ENCODE measurements at places on chromosomes 2 and 18.
A peak's percentile ranks its signal among the peaks of the same experiment; 100 is the strongest.

DNA sequence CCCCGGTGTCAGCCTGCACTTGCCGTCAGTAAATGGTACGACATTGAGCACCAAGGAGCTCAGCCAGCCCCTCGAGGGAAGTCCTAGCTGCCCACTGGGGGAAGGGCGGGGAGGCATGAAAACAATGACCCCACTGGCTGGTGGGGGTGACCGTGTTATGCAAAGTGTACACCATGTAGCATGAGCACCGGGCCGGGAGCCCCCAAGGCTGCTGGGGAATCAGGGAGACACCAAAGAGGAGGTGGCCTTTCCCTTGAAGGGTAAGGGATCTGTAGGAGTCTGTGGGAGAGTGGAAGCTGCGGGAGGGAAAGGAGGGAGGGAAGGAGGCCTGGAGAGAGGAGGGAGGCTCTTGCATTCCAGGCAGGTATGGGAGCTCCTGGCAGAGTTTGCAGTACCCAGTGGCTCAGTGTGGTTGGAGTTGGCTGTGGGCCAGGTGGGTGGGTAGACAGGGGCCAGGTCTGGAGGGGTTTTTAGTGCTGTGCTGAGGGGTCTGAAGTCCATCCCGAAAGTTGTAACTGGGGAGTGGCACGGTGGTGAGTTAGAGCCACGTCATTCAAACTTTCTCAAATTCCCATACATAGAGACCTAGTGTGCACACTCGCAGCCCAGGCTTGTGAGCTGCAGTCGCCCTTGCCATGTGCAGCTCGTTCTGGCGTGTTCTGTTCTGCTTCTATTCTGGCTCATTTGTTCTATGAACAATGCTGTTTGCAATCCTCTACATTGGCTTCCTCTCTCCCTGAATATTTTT is 22.4 kb downstream of the RRM2 start:
- DNase-seq = peak; percentile 34

DNA sequence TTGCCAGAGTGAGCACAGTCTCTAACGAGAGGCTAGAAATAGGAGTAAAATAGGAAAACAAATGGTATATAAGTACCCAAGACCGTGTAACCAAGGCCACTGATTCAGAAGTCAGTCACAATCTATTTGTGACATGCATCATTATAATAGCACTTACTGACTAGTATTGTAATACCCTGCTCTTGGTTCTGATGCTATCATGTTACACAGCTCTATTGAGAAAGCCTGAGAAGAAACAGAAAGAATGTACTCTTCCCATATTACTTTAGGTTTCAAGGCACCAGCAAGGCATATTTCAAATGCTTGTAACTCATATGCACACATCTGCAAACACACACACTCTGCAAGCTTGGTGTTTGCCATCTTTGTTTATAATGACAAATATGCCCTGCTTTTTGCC is 746.4 kb downstream of the SLC4A3 start:
- no peak for DNase-seq

GRCh38 chr18:35770376-35771014 is 189.0 kb downstream of the GALNT1 start:
- no peak for DNase-seq

- DNase-seq = no peak
These were observed 49.3 kb downstream of the ACAA2 start for GRCh38 chr18:49764032-49764431.

- DNase-seq = no peak
These were observed 114.5 kb downstream of the AGAP1 start for GRCh38 chr2:235608200-235608887.

DNA sequence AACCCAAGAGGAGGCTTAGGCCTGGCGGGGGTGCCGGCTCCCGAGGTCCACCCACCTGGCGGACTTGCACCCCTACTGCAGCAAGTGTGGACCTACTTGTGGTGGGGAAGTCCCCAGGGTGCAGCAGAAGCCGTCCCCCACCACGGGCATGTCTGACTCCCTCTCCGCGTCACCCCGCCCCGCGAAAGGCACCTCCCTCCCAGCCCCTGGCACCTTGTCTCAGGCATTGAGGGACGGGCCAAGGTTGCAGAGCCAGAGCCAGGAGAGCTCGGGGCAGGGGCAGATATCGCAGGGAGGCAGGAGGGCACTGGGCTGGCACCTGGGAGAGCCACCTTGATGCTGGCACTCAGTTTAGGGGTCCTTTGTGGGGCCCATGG is 19.0 kb downstream of the CROCC2 start:
- DNase-seq = peak; percentile 68

DNA sequence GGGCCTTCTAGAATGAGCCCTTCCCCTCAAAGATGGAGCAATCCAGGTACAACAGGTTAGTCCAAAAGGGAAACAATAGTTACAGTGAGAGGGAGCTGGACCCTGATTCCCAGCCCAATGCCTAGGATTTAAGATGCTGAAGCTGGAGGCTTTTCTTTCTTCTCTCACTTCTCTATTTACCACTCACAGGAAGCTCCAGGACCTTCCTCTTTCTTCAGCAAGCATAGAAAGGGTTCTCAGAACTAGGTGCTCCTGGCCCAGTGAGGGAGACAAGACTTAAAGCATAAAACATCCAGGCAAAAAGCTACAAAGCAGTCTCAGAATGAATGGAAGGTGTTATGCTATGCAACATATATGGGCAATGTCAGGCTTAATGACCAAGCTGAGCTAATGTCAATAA is 279.0 kb downstream of the SRBD1 start:
- DNase-seq = no peak

- no peak for DNase-seq
These were observed at the start of gene UPP2 for GRCh38 chr2:158101384-158101926. Gene UPP2 (plus strand): TSS chr2:158101876. CDS start chr2:158102064, 188 bp downstream.

DNA sequence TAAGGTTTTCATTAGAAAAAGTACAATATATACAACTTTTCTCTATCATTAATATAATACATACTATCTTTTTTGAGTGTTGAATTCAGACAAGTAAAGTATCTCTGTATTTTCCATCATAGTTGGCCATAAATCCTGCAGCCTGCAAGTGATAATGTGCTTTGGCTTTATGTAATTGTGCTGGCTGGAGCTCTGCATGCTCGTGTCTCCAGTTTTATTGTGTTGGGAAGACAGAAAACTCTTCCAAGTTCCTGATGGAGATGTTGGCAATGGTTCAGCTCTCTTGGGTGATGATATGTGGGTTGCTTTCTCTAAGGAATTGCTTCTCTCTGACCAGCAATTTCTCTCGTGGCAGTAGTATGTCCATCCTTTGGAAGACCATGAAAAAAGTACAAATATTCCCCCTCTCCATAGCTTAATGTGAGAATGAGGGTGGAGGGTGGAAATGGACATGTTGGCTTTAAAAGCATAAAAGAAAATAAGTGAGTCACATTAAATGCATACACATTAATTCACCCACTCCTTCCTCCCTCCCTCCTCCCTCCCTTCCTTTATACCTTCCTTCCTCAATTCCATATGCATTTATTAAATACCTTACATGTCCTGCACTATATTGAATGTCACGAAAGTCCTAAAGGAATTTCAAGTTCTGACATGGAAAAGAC is 344.2 kb downstream of the MTX2 start:
- no peak for DNase-seq
